ENCODE measurements at places on chromosomes 16 and 17. TPM values are rescaled to one million over a fixed set of nuclear protein-coding genes. Genes with fewer than 3 reads are reported as not detected.

NMRAL1 gene
- 68.3 TPM for total RNA-seq

- no peak for DNase-seq
Measured at GRCh38 chr17:35809855-35810461, 674 bp downstream of the TAF15 start.

DNA sequence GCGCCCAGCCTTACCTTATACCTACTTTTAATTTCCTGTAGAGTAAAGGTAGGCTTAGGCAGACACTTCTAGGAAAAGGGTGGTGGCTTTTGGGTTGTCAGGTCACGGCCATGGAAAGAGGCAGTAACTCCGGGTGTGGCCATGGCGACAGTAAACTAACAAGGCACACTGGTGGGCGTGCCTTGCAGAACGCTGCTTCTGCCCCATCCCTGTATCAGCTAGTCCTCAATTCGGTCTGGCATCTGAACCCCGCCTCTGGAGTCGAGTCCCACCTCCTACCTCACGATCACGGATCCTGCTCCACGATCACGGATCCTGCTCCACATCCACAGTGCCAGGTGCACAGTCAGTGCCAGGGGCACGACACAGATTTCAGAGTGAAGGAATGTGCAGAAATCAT lies 5.6 kb downstream of the ADCY9 start:
- DNase-seq = no peak

DNA sequence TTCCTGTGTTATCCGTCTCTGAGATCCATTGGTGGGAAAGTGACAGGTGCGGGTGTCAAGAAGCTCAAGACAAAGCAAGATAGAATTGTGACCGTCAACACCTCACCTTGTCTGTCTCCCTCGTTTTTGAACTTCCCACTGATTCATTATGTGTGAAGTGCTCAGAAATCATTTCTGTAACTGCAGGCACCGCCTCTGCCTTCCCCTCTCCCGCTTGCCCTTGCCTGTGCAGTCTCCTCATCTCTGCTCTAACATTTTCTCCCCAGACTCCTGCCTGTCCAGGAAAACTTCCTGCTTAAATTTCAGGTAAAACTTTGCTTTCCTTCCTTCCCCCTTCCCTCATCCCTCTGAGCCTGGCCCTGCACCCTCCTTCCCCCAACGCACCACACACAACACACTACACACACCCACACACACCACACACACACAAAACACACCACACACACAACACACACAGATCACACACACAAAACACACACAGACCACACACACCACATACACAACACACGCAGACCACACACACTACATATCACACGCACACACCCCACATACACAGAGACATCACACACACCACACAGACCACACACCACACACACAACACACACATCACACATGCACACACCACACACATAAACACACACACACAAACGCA lies 25.7 kb downstream of the CALB2 start:
- no peak for DNase-seq

DNA sequence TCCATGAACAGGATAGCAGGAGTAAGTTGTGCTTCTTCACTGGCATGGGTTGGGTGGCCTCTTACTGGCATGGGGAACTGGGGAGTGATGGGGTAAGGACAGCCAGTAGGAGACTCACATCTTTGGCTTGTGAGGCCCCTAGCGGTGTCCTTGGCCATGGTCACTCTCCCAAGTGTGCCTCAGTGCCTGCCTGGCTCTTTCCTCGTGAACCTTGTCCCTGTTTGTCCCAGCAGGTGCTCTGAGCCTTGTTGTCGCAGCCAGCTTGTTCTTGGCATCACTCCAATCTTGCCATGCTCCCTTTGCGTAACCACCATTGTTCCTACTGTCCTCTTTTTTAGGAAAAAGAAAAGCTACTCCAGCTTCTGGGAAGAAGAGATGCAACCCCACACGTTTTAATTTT lies 53.6 kb upstream of the SDK2 start:
- peak; percentile 15 for DNase-seq

DNA sequence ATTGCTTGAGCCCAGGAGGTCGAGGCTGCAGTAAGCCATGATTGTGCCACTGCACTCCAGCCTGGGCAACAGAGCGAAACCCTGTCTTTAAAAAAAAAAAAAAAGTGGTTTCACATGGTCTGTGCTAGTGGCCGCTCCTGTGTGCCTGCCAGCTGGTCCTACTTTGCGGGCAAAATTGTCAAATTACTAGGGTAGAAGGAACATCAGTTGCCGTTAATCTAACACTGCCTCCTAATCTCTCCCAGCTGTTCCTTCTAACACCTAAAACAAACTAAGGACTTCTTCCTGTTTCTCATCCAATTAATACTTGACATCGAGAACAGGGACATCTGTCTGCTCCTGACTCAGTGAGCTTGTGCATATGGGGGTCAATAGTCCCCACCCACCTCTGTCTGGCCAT lies 23.9 kb downstream of the TMEM11 start:
- no peak for DNase-seq

- no peak for DNase-seq
Measured at GRCh38 chr17:68860941-68861340, 94.3 kb downstream of the ABCA8 start.

Measured in Caco-2 (cell line).